ENCODE measurements at places on chromosomes 11 and 22. TPM values are rescaled to one million over a fixed set of nuclear protein-coding genes. Genes with fewer than 3 reads are reported as not detected.

- no peak for DNase-seq
These were observed 4.1 kb downstream of the GNAZ start for GRCh38 chr22:23074451-23074850.

- no peak for DNase-seq
These were observed at the start of gene TMEM121B for GRCh38 chr22:17121233-17122195. Gene TMEM121B (minus strand): TSS chr22:17121360. CDS start chr22:17121127, 233 bp downstream.

GRCh38 chr22:49676783-49677494 is 150.7 kb downstream of the BRD1 start:
- no peak for DNase-seq

GRCh38 chr11:61293867-61294716 is 1.0 kb downstream of the VWCE start:
- peak; percentile 13 for DNase-seq

GGT1 gene
- 26.4 TPM for polyA plus RNA-seq

NXPE1 gene
- not detected for polyA plus RNA-seq

NLRP14 gene
- 0.09 TPM for polyA plus RNA-seq

All from thymus (tissue), 14 donors.